Fibroblast of skin of left quadriceps (primary cell): ENCODE measurements at places on chromosomes 16 and 17.
A peak's percentile ranks its signal among the peaks of the same experiment; 100 is the strongest.

- DNase-seq, result peak; percentile 83
These were observed 50.9 kb downstream of the CDH11 start for GRCh38 chr16:65070831-65071432.

DNA sequence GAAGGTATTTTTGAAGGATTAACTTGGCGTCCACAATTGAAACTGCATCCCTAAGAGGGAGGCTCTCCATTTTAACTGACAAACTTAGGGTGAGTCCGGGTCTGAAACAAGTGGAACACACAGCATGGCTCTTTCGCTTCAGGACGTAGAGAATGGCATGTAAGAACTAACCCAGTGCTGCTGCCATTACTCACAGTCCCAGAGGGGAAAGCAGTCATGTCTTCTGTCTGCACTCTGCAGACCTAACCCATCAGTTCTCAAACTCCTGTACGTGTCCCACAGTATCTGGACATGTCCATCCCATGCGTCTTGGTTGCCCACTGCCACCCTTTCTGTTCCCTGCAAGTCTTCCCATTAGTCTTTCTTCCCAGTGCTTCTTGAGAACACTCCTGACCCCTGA is 563 bp downstream of the ST6GALNAC1 start:
- no peak for DNase-seq

GRCh38 chr16:5446623-5447240 is 349.1 kb upstream of the EEF2KMT start:
- no peak for DNase-seq

GRCh38 chr17:32311028-32311536 is 30.9 kb downstream of the C17orf75 start:
- DNase-seq, result no peak

- DNase-seq, result no peak
These were observed 378.9 kb downstream of the PMP22 start for GRCh38 chr17:14886200-14886739.

- DNase-seq, result no peak
These were observed 473.4 kb downstream of the SOX9 start for GRCh38 chr17:72594248-72594647.

DNA sequence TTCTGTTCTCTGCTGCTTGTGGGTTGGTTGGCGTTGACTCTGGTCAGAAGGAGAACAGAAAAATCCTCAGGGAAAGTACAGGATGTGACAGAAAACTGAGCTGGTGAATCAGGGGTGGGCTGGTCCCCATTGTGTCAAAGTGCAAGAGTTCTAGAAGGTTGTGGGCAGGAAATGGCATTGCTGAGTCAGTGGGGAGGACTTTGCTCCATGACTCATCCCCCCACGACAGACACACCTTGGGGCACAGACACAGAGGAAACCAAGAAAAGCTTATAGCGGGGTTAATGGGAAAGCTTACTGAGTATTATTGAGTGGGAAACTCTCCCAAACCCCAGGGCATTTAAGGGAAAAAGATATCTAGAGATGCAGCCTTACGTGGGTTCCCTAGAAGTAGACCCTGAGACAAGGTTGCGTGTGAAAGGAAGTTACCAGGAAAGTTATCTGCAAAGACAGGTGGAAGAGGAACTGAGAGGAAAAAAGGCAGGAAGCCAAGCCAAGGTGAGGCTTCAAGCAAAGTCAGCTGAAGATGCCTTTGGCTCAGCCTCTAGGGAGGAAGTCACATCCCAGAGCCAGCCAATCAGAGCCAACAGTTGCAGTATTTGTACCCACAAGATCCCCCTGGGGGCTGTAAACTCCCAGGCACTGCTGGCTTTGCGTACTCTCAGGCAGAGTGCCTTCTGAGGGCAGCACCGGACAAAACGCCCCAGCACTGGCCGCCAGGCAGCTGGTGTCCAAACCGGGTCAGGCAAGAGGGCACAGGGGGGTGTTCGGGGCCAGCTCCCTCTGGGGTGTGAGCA is 86.4 kb downstream of the FOXL1 start:
- DNase-seq, result peak; percentile 62

- DNase-seq, result no peak
These were observed 97.7 kb downstream of the ZNF18 start for GRCh38 chr17:11899537-11899942.

GRCh38 chr17:49952209-49952911 is 16.6 kb upstream of the DLX4 start:
- no peak for DNase-seq

GRCh38 chr16:48555597-48556242 is 54.3 kb downstream of the N4BP1 start:
- DNase-seq, result no peak

DNA sequence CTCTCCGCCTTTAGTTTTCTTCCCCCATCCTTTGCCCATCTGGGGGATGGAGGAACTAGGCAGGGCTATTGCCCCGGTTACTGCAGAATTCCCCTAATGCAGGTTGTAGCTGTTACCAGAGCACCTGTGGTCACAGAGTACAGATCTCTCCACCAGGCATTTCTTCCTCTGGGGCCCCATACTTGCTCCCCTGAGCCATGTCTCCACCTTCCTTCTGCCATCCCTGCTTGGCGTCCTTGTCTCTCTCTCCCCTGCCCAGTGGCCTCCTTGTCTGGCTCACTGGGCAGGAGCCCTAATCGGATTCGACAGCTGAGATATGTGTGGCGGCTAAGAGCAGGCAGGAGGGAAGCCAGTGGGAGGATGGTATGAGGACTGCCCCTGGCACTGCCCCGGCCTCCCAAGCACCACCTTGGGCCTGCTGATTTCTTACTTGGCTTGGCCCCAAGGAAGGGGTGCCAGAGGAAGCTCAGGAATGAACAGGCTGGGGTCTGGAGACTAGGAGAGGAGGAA is 2.0 kb downstream of the RARA start:
- DNase-seq, result no peak

DNA sequence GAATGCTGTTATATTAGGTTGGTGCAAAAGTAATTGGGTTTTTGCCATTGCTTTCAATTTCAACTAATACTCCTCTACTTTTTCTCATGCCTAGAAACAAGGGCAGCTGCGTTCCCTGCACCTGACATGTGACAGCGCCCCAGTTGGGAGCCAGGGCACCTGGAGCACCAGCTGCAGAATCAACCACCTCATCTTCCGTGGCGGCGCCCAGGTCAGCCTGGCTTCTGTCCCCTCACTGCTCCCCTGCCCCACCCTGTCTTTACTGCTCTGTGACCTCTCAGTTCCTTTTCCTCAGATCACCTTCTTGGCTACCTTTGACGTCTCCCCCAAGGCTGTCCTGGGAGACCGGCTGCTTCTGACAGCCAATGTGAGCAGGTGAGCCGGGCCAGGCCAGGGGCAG is 16.4 kb upstream of the ITGAD start:
- no peak for DNase-seq

- no peak for DNase-seq
These were observed 15.5 kb downstream of the TK2 start for GRCh38 chr16:66534376-66534799.

GRCh38 chr16:71537643-71538042 is 11.4 kb downstream of the CHST4 start:
- DNase-seq, result peak; percentile 3

- peak; percentile 65 for DNase-seq
These were observed 102.6 kb downstream of the N4BP1 start for GRCh38 chr16:48507391-48507790.

GRCh38 chr16:720990-721764 is at the start of gene ANTKMT:
Gene ANTKMT (plus strand): TSS chr16:721146. CDS start chr16:721275, 129 bp downstream.
- peak; percentile 20 for DNase-seq

DNA sequence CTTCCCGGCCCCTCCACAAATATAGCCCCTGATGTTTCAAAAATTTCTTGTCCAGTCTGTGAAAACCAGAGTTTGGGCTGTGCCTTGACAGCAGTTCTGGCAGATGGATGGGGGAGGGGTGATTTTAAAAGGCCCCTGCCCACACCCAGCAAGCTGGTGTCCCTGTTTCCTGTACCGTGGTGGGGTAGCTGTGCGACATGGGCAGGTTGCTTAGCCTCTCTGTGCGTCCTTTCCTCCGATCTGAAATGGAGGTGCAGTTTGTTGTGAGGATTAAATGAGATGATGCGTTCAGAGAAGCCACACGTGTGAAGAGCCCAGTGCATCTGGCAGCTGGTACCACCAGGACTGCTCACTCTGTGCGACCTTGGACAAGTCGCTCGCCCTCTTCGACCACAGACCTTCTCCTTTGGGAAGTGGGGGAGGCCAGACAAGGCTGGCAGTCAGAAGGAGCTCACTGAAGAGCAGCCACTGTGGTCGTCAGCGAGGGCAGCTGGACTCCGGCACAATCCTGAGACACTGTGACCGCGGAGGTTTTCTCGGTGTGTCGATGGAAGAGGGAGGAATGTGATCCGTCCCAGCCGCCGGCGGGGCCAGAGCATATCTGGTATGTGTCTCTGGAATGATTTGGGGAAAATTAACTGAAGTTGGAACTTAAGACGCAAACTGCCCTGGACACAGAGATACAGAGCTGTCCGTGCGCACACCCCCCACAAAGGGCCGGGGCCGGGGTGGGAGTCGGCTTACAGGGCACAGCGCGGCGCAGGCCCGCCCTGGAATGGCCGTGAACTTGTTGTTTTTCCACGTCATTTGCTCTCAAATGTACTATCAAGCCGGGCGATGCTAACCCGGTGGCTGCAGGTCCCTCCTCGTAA is 721 bp upstream of the WFIKKN2 start:
- no peak for DNase-seq

GRCh38 chr16:66960270-66960669 is 796 bp upstream of the CES3 start:
- DNase-seq, result no peak

DNA sequence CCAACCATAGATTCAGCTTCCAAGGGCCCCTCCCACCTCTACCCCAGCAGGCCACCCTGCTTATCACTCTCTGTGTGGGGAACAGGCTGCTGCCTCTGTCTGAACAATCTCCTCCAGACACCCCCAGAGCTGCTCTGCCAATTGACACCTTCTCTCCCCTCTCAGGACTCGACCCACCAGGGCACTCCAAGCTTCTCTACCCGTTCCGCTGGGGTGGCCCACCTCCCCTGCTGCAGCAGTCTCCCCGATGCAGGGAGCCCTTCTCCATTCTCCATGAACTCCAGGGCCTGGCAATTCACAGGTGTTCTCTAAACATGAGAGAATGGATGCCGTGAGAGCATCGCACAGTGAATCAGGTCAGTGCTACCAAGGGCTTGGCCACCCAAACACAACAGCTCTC is 28.3 kb upstream of the FAAP100 start:
- no peak for DNase-seq

DNA sequence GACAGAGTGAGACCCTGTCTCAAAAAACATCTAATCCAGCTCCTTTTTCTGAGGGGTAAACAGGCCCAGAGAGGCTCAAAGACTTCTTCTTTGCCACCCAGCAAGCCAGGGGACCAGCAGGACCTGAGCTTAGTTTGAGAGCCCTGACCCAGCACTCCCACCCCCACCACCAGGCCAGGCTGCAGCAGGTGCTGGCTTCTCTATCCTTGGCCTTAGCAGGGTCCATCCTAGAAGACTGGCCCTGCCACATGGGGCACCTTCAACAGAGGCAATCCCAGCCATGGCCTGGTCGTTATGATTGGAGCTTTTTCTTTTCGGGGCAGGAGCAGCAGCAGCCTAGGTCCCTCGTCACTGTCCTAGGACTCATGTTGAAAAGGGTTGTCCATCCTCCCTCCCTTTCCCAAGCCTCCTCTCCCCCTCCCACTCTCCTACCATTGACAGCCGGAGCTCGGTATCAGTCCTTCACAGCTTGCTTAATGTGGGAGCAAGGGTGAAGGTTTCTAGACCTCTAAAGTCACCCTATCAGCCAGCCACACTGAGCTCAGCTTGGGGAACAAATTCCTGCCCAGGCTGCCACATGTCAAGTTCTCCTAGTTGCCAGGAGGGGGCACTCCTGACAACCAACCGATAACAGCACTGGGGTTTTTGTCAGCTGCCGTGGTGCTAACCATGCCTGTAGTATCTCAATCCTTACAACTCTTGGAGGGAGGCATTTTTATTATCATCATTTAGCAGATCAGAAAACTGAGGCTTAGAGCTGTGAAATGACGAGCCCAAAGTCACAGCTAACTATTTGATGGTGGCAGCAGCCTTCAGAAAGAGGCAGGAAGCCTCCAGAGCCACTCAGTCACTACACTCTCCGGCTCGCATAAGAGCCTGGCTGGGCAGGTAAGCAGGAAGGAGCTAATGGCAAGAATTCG is 11.2 kb downstream of the MRPL27 start:
- no peak for DNase-seq

GRCh38 chr16:19346335-19346922 is 60.9 kb downstream of the CLEC19A start:
- no peak for DNase-seq

DNA sequence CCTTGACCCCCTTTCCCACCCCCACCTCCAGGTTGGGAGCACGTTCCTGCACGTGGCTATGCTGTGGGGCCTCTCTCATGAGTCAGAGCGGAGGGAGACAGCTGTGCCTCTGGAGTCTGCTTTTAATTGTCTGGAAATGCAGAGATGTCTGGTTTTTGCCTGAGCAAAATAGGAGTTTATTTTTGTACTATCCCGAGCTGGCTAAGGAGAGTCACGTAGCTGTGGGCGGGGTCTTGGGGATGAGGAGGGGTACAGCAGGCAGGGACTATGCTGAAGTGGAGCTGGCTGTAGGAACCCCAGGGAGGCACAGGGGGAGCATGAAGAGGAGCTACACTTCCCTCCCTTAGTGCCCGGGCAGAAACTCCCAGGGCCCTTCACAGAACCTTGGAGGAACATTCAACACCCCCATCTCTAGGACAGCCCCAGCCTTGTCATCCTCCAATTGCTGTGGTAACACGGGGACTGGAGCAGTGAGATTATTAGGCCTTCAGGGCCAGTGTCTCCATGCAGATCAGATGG is 44.7 kb upstream of the LGALS9 start:
- DNase-seq, result peak; percentile 73

GRCh38 chr17:19345067-19345460 is 17.5 kb downstream of the B9D1 start:
- no peak for DNase-seq

DNA sequence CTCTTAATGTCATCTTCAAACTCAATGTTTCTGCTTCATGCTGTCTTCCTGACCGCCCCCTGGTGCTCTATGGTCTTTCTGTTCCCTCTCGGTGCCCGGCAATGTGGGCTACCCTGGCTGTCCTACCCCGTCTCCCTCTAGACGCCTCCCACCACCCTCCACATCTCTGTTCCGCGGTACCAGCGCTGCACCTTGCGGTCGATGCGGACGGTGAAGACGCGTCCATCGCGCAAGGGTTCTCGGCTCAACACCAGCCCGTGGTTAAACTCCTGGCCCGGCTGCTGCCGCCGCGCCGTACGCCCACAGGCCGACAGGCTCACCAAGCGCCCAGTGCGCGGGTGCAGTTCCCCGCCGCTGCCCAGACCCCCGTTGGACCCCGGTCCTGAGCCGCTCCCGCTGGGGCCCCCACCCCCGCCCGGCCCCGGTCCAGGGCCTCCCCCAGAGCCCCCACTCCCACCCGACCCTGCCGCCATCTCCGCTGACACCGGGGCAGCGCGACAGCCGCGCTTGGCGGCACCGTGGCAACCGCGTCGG is at the start of gene NEURL4:
Gene NEURL4 (minus strand): TSS at position 496 of the 534 bp plus-strand sequence. CDS start 23 bp downstream, at position 473.
- no peak for DNase-seq

GRCh38 chr17:80942423-80943345 is 49.0 kb upstream of the CHMP6 start:
- peak; percentile 49 for DNase-seq

- no peak for DNase-seq
These were observed 51.0 kb upstream of the MARCHF10 start for GRCh38 chr17:62859146-62859545.

GRCh38 chr16:839643-840408 is 39.3 kb upstream of the GNG13 start:
- no peak for DNase-seq

- DNase-seq, result no peak
These were observed 704 bp downstream of the ASIC2 start for GRCh38 chr17:33292201-33292980.

GRCh38 chr17:59492091-59492451 is 73.3 kb upstream of the DHX40 start:
- no peak for DNase-seq

- DNase-seq, result no peak
These were observed 6.7 kb upstream of the GOSR2 start for GRCh38 chr17:46916211-46916610.
